Activated CD4-positive, alpha-beta T cell treated with anti-CD3 and anti-CD28 coated beads for 24 hours (primary cell): ENCODE measurements at places on chromosomes 3 and 15.

- DNase-seq, result no peak
These were observed 36.9 kb upstream of the FRMD4B start for GRCh38 chr3:69422751-69423150.

- no peak for DNase-seq
These were observed 268.2 kb downstream of the BCHE start for GRCh38 chr3:165568907-165569462.

DNA sequence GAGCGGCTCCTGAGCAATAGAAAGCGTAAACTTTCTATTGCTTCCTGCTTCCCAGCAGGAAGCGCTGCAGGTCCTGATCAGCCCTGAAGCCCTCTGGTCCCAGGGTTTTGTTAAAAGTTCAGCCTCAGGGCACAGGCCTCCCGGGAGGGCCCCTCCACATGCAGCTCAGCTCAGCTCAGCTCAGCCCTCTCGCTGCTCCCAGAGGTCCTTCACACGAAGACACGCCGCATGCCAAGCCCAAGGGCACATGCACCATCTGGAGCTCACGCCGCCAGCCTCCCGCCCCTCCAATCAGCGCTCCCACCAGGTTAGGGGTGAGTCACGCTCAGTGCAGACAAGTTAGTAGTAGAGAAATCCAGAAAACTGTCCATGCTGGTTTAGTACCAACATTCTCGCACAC, 12.7 kb downstream of the TKT start:
- DNase-seq, result no peak

DNA sequence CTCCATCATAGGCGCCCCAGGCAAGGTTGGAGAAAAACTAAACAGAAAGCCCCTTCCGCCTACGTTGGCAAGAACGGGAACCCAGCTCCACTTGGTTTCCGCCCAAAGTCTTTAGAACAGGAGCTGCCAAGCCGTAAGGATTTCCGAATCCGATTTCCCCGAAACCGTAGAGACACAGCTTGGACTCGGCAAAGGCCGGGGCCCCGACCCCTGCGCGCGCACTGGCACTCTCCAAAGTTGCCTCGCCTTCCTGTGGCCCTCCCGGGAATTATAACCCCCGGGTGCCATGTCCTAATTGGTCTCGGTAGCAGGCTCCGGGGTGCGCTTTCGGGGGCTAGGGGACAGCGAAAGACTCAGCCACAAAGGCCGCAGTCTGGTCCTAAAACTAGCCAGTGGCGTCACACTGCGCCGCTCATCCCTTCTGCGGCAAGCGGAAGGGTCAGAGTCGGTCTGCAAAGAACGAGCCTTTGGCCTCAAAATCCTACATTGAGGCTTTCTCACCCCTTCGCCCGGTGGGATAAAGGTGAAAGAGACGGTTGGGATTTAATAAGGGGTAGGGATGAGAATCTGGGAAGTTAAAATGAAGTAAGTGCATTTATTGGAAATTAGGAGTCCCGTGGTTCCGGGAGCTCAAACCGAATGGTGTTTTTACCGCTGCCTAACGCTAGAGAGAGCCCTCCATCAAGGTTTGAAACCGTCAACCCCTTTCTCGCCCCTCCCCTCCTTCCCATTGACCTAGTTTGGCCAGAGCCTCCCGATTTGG, 6.8 kb downstream of the BCL6 start:
- DNase-seq, result no peak

- no peak for DNase-seq
These were observed 209.6 kb upstream of the MCTP2 start for GRCh38 chr15:94021621-94022320.

- no peak for DNase-seq
These were observed 1.2 kb downstream of the SNX22 start for GRCh38 chr15:64152507-64153387.

DNA sequence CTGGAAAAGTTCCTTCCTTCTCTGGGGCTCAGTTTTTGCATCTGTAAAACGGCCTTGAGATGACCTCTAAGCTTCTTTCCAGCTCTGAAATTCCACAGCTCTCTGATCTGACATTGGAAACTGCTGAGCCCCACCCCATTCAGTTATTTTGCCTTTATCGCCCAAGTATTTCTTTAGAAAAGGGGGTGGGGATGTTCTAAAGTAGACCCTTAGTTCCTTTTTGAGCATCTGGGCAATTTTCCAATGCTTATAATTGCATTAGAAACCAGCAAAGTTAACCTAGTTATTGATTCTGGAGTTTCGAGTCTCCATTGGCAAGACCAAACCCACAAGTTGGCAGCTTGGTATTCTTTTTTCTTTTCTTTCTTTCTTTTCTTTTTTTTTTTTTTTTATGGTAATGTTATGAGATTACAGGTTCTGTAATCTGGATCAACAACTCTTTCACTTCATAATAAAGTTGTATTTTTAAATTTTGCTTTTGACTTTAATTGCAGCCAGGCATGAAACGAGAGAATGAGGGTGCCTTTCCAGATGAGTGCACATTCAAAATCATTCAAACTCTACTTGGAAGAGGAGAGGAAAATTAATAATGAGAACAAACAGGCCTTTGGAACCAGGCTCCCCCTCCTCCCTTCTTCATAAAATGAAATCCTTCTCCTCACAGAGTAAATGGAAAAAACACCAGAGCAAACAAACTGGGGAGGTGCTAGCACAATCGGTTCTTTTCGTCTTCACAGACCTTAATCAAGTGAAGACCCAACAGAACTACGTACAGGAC, 76.8 kb upstream of the LRIG1 start:
- DNase-seq, result no peak
